Stimulated activated CD8-positive, alpha-beta memory T cell treated with anti-CD3 and anti-CD28 coated beads, Interleukin-2, amount 100 ng/mL, for 1 hour (primary cell): ENCODE measurements at places on chromosomes 12 and 14.

GRCh38 chr14:65879248-65880009, 466.9 kb downstream of the FUT8 start:
- no peak for DNase-seq

DNA sequence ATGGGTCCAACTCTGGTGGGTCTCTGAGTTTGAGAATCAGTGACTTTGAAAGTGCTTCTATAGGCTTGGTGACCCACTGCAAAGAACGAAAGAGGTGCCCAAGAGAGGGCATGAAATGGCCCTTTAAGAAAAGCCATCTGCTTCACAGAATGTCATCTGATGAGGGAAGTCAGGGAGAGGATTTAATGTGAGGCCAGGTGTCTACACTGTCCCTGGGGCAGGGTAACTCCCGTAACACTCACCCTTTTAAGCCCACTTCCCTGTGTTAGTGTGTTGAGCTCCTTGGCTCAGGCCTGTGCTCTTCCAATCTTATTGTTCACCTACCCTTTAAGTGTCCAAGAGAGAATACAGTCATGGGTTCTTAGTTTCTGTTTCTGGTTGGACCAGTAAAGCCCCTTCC, 16.4 kb upstream of the SRSF5 start:
- no peak for DNase-seq

DNA sequence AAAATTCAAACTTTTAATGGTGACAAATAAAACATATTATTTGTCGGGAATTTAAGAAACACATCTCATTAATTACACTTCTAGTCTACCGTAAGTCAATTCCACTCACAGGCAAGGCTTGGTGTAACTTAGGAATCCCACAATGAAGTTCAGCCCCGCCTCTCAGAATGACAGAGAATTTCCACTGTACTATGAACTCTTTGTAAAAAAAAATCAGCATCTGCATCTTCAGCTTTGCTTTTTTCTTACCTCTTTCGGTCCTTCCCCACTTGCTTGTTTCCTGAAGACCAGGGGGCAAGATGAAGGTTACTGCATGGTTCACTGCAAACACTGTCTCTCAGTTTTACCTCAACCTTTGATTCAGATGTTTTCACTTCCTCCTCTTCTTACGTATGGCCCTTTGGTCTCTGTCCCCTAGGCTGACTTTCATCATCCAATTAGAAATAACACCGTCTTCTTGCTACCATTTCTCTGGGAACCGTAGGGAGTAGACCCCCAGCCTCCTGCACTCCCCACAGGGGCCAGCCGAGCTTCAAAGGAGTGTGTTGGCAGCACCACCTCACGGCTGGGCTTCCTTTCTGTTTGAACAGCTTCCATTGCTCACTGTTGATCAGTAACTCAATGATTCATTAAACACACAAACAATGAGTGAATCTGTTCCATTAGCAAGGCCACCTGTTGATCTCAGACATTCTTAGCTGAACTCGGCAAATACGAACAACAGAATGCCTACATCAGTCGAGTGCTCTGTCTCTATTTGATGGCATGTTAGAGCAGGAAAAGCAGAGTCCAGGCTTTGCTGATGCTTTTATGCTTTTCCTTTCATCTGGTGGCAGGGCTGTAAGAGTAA, 343.0 kb downstream of the BMP4 start:
- DNase-seq: no peak

DNA sequence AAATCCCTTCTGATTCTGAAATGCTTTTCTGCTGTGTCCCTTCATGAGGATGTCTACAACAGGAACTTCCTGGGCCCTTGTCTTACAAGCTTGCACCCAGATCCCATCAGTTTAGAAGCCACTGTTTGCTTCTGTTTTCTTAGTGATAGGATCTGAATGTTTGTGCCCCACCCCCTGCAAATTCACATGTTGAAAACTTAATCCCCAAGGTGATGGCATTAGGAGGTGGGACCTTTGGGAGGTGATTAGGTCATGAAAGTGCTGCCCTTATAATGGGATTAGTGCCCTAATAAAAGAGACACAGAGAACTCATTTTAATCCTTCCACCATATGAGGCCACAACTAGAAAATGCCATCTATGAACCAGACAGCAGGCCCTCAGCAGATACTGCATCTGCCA, 36.0 kb upstream of the GNPNAT1 start:
- no peak for DNase-seq

- DNase-seq: no peak
These were observed 91.6 kb downstream of the KCNK13 start for GRCh38 chr14:90153429-90153828.

DNA sequence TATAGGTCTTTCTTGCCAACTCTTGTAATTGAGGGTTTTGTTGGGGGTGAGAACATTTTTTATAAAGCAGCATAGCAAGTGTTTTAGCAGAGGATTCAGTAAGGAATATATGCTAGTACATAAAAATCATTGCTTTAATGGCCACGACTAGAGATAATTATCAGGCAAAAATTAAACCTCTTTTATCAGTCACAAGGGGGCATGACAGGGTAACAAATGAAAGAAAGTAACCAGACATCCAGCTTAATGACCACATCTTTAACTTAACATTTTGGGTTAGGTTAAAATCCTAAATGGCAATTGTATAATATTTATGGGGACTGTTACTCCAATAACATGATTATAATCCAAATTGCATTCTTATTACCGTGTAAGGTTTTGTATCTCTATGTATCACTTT, 119.6 kb downstream of the LRRIQ1 start:
- DNase-seq: no peak

- no peak for DNase-seq
These were observed 49.9 kb upstream of the CPSF6 start for GRCh38 chr12:69189378-69189978.

GRCh38 chr14:25039933-25040332, 10.0 kb downstream of the STXBP6 start:
- no peak for DNase-seq

- no peak for DNase-seq
These were observed 20.6 kb upstream of the CEP170B start for GRCh38 chr14:104844306-104845032.

GRCh38 chr14:85447883-85448282, 82.1 kb upstream of the FLRT2 start:
- DNase-seq: no peak

DNA sequence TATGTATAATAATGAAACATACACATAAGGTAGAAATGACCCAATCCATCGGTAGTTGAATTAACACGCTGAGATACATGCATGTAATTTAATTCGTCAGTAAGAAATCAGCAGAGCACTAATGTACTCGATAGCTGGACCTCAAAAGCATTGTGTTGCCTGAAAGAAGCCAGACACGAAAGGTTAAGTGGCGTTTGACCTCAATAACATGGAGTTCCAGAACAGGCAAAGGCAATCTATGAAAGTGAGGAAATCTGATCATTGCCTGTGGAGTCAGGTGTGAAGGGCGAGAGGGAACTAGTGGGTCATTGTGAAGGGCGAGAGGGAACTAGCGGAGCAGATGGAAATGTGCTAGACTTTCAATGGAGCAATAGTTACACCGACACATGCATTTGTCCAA, 970.4 kb upstream of the TMEM132C start:
- DNase-seq: no peak

DNA sequence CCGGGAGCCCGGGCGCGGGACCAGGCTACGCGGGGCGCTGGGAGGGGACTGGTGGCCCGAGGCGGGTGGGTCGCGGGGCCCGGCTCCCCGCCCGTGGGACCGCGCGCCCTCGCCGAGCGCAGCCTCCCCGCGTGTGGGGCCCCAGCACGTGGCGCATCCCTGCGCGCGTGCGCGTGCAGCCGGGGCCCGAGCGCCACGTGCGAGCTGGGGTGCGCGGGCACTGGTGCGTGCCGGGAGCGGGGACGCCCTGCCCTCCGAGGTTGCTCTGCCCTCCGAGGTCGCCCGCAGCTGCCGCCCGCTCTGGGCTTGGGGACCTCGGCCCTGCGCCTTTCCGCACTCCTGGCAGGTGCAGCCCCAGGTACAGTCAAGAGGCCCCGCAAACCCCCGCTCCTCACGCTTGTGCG, 365 bp upstream of the CCDC88C start:
- DNase-seq: no peak

GRCh38 chr14:97306133-97306759, 509.1 kb downstream of the VRK1 start:
- no peak for DNase-seq

DNA sequence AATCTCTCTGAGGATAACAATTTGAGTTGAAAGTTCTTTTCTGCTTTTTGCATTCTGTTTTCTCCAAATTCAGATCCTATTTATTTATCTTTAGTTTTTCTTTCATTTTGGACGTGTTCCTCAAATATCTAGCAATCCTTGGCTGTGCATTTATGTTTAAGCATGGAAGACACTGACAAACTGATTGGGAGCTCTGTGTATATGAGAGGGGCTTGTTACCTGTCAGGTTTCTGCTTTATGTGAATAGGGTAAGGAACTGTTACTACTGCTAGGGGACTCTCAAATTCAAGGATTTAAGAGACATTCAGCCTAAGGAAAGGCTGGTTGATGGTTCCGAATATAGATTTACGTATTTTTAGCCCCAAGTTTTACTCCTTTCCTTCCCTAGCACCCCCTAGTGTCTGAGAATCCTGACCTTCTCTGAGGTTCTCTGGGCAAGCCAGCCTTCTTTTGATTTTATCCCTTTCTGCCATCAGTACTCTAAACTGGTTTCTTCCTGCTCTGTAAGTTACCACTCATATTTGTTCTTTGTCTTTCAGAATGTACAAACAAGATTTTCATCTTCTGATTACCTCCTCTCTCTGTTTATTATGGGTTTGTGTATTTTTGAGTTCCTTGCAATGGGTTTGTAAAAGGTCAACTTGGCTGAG, 30.5 kb downstream of the YLPM1 start:
- DNase-seq: no peak

DNA sequence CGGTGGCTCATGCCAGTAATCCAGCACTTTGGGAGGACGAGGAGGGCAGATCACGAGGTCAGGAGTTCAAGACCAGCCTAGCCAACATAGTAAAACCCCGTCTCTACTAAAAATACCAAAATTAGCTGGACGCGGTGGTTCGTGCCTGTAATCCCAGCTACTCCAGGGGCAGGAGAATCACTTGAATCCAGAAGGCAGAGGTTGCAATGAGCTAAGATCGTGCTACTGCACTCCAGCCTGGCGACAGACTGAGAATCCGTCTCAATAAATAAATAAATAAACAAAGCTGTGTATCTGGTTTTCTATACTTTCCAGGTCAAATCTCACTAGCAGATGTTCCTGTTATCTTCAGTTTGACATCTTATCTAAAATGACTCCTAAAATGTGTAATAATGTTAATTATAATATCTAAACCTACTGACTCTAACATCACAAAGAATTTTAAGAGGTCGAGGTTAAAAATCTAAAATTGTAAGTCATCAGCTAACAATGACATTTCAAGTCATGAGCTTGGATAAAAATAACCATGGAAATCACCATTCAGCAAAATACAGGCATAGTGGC, 2.4 kb upstream of the SRP54 start:
- DNase-seq: no peak

DNA sequence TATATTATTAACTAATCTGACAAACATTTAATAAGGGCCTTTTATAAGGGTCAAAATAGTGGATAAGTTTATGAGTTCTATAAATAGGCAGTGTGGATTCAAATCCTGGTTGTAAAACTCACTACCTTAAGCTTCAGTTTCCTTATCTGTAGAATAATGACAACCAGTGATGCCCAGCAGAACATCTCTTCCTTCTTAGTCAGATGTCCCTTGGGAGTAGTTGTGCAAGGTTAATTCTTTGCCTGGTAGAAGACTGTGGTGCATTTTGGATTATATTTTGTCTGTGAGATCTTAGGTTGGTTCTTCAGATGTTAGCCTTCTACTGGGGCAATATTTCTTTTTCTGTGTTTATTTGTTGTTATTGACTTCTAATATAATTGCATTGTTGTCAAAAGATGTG, 59.5 kb downstream of the ARID2 start:
- DNase-seq: no peak

GRCh38 chr12:30823156-30823699, 68.5 kb upstream of the CAPRIN2 start:
- DNase-seq: no peak

DNA sequence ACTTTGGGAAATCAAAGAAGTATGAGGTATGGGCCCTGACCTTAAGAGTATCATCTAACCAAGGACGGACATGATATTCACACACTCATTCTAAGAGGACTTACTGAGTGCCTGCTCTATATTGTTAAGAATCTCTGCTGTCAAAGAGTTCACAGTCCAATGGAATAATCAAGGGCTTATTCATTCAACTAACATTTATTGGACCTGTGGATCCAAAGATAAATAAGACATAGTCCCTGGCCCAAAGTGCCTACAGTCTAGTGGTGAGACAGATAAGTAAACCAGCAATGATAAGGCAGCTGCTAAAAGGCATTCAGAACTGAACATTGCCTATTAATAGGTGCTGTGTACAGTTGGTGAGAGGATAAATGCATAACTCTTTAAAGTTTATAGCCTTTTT, 11.0 kb downstream of the WDR20 start:
- DNase-seq: no peak

GRCh38 chr14:85380881-85381280, 149.1 kb upstream of the FLRT2 start:
- DNase-seq: no peak

- DNase-seq: no peak
These were observed 1.2 kb downstream of the CDKL1 start for GRCh38 chr14:50395448-50395847.

- no peak for DNase-seq
These were observed 7.7 kb downstream of the SMIM41 start for GRCh38 chr12:52086944-52087835.

DNA sequence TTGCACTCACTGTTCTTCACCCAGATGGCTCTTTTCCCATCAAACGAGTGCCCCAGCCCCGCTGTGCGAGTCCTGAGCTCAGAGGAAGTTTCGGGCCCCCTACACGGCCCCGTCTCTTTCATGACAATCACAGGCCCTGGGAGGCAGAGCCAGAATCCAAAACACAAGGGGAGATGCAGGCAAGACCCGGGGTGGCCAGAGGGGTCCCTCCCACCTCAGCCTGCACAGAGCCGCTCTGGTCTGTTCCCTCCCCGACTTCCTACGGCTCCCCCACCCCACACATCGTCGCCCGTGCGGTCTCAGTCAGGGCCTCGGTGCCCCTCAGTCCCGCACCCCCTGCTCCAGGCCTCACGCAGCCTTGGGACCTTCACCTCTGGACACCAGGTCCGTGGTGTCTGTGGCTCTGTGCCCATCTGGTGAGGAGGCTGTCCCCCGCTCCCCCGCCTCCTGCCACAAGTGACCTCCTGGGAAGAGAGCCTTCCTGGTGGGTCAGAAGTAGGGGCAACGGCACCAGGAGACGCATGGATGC, 8.9 kb downstream of the GPR132 start:
- DNase-seq: no peak

DNA sequence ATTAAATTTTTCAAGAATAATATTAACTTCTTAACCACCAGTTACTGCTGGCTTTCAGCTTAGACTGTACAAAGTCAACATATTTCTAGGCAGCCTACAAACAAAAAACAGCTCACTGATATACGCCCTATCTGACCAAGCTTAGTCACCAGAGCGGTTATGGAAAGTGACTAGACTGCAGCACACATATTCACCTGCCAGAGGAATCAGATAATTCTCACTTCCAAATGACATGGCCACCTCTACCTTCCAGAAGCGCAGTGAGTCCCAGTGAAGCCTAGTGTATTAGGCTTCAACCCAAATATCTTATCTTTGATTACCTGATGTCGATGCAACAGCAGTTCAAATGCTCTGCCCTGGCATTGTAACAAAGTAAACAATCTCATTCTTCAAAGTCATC, 8.5 kb downstream of the STXBP6 start:
- DNase-seq: no peak
